Liver (tissue), 10 donors: ENCODE measurements at places on chromosomes 5 and 9. TPM values are rescaled to one million over a fixed set of nuclear protein-coding genes. Genes with fewer than 3 reads are reported as not detected.
A peak's percentile ranks its signal among the peaks of the same experiment; 100 is the strongest.

The BRD3OS gene
- 2.1 TPM for polyA plus RNA-seq

The PCDHGA10 gene
- polyA plus RNA-seq, result 1.3 TPM

The GAS1 gene
- polyA plus RNA-seq, result 1.0 TPM

The SOX30 gene
- not detected for polyA plus RNA-seq

The NUDT2 gene
- polyA plus RNA-seq, result 23.5 TPM

The FCN2 gene
- polyA plus RNA-seq, result 186 TPM

GRCh38 chr9:136763649-136764035 lies 676 bp downstream of the LCN15 start:
- no peak for DNase-seq

- no peak for DNase-seq
Observed at GRCh38 chr5:108945094-108945493, 197.4 kb downstream of the FER start.

DNA sequence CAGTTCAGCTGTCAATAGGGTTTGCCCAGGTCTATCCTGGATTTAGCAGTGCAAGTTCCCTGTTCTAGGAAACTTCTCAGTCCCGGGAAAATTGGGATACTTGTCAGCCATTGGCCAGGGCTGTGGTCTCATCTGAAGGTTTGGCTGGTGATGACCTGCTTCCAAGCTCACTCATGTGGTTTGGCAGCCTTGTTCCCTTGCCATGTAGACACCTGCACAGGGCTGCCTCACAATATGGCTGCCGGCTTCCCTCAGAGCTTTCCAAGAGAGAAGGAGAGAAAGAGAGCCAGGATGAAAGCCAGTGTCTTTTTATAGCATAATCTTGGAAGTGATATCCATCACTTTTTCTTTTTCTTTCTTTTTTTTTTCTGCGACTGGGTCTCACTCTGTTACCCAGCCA lies 37.7 kb upstream of the HMCN2 start:
- no peak for DNase-seq

DNA sequence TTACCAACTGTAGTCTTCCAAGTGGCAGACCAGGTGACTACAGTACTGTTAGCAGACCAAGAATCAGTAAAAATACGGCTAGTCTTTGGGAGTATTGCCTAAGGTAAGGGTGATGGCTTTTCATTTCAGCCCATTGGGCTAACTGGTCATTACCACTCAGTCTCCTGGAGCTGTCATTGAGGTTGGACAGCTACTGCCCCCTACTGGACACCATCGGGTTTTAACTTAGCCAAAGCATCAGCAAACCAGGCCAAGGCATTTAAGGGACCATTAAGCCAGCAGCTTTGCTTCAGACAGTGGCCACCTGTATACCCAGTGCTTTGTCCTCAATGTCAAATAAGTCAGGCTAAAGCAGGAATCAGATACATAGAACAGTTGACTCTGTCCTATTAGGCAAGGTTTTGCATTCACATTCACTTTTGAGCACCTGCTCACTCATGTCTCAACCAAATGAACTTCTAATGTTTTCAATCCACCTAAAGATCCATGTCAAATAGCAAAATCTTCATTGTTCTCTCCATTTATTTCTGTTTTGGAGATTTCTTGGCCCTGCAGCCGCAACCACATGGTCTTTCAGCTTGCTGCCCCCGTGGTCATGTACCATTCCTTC lies 117.2 kb downstream of the INVS start:
- peak; percentile 71 for DNase-seq

DNA sequence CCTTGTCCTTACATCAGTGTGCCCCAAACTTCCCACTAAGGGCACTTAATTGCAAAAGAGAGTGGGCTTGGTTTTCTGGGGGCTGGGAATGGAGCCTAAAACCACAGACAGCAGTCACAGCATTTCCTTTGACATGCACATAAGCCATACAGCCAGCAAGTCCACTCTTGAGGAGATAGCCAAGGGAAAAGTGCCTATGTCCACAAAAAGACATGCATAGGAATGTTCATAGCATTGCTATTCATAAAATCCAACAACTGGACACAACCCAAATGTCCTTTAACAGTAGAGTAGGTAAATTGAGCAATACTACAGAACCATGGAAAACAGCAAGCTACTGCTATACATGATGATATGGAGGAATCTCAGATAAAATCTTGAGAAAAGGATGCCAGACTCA lies 11.7 kb upstream of the FAT2 start:
- no peak for DNase-seq

- DNase-seq, result no peak
Observed at GRCh38 chr9:84858364-84858763, 188.8 kb downstream of the NTRK2 start.

GRCh38 chr5:179994583-179995323 lies 76.8 kb downstream of the RNF130 start:
- DNase-seq, result no peak

DNA sequence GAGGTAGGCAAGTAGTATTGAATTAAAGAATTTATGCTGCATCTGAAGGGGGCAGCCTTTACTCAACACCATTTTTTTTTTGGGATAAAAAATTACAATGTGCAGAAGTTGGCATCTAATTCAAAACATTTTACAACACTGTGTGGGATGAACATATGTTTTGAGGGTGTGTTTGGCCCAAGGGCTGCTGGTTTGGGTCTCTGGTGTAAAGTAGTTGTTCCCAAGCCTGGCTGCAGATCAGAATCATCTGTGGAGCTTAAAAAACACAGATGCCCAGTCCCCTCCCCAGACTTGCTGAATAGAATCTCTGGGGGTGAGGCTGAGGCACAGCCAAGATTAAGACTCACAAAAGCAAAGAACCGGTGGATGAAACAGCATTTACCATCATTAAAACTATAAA lies 33.0 kb upstream of the PDZD2 start:
- DNase-seq, result no peak

DNA sequence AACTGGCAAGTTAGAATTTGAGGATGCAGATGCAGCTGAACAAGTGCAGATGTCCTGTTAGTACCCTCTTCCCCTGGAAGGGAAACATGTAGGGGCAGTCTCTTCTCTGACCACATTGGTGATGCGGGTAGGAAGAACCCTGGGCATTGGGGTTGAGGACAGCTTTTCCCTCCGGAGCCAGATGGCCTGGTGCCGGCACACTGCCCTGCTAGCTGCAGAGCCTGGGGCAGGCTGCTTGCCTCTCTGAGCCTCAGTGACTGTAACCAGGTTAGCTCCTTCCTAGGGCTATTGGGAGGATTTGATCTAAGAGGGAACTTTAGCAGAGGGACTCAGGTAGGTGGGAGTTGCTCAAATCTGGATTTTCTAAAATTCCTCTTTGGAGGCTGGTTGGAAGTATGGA lies 148.4 kb downstream of the HSPA4 start:
- no peak for DNase-seq

GRCh38 chr9:131697097-131697496 lies 42.8 kb downstream of the RAPGEF1 start:
- DNase-seq, result no peak

DNA sequence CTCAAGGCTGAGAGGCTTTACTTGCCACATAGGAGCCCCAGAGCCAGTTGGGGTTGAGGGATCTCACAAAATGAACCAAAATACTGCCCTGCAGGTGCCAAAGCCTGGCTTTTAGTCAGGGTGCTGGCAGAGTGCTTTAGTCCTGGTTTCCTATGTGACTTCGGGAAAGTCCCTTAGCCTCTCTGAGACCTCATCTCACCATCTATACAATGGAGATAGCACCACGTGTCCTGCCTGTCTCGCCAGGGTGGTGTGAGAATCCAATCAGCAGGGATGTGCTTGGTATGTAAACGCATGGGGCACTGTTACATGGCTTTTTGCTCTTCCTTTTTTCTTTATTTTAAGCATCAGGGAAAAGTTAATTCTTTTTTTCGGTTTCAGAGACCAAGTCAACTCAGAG lies 68.3 kb downstream of the SHB start:
- no peak for DNase-seq

- no peak for DNase-seq
Observed at GRCh38 chr9:114400219-114400618, 12.4 kb upstream of the AKNA start.

DNA sequence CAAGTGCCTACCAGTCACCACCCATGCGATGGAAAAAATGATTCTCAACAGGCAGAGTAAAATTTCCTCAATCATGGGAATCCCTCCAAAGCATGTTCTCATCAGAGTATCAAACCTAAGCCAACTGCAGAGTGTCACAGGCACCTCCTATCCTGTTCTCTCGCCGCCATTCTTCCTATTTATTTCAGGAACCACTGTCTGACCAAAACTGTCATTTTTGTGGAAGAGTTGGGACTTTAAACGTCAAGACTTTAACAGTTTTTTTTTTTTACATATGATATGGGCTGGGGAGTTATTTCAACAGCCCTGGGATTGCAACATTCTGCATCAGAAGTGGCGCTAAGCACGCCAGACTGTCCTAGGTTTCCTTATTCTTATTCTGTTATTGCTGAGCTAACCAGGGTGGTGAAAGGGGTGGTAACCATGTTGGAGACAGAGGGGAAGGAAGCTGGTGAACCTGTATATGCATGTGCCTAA lies 29.5 kb downstream of the PFDN1 start:
- no peak for DNase-seq

DNA sequence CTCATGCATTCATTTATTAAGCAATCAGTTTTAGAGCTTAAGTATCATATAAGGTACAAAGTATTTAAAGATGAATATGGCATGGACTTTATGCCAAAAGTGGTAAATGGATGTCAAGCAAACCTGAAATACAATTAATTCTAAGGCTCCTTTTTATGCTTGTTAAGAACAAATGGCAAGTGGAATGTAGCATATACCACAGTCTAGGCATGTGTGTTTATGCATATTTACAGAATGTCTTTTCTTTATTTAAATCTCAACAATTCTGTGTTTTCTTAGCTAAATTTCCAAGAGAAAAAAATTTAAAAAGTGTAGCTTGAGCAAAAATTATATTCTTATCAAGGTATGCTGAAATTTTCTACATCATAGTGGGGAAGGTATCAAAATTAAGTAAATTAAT lies 39.8 kb downstream of the MPDZ start:
- DNase-seq, result no peak

DNA sequence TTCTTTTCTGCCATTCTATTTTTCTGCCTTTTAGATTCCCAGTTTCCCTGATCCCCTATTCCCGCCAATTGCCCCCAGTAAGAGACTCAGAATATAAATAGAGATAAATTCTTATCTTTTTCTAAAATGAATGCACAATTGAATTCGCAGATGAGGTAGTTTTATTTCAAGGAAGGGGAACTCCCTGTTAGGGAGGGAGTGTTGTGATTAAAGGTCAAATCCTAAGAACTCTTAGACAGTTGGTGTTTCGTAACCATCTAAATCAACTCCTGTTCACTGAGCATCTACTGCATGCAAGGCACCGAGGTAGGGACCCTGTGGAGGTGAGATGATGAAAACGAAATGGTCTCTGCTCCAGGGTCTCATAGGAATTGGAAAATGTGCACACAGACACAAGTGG lies 7.7 kb upstream of the MAP3K1 start:
- no peak for DNase-seq

GRCh38 chr5:141477044-141477575 lies 1.3 kb downstream of the PCDHGC3 start:
- no peak for DNase-seq

GRCh38 chr5:111675201-111675934 lies 81.6 kb downstream of the NREP start:
- DNase-seq, result no peak
